Nucleus accumbens (tissue), 56 donors: ENCODE measurements at places on chromosomes 6 and 20.

DNA sequence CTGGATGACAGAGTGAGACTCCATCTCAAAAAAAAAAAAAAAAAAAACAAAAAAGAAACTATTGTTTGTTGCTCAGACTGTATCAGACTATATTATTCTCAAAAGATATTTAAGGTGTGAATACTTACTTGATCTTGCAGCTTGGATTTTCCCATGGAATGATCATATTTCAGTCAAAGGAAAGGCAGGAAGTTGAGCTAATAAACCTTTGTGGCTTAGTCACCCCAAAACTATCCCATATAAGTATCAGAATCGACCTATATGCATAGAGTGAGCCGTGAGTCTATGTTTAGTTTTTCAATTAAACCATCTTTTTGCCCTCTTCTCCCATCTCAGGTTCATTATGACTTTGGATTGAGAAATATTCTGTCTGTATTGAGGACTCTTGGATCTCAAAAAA is 152.6 kb downstream of the DNAH8 start:
- DNase-seq: no peak

DNA sequence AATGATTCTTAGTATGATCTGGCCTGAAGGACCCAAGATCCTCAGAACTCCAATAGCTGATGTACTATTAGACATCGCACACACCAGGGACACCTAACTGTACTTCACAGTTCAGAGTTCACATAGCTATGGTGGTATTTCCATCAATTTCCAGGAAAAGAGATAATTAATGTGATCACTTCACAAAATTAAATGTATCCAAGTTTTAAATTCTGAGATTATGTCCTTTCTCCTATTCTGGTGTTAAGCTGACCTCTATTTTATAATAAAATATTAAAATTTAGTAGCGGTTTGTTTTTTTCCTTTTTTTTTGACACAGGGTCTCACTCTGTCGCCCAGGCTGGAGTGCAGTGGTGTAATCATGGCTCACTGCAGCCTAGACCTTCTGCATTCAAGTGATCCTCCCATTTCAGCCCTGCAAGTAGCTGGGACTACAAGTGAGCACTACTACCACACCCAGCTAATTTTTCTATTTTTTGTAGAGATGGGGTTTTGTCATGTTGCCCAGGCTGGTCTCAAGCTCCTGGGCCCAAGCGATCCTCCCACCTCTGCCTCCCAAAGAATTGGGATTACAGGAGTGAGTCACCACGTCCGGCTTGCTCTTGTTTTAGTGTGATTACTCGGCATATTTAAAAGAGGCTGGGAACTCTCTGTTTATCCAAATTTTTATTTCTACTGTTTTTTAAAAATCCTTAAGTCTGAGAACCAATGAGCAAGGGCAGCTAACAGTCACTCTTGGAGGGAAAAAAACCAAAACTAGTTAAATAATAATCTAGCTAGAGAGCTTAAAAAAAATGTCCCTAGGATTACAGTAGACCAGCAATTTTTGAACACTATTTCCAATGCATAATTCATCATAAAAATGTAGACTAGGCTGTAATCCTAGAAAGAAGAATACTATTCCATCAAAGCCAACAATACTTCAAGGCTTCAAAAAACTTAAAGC is 16.0 kb downstream of the KIF13A start:
- DNase-seq: no peak

DNA sequence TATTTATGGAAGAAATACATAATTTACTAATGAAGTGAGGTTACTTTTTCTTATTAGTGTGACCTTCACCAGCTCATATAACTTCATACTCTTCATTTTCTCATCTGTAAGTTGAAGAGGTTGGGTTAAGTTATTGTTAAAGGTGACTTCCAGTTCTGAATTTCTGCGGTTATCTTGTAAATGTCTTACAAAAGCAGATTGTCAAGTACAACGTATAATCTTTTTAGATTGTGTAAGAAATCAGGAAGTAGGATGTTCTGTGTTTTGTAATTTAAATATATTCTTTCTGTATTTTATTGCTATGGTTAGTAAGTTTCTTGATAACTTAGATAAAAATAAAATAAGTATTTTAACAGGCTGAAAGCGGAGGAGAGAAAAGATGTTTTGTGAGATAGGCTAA is 12.0 kb downstream of the WTAP start:
- DNase-seq: no peak

- DNase-seq: no peak
These were observed 48.5 kb downstream of the SLC22A1 start for GRCh38 chr6:160170018-160170680.

DNA sequence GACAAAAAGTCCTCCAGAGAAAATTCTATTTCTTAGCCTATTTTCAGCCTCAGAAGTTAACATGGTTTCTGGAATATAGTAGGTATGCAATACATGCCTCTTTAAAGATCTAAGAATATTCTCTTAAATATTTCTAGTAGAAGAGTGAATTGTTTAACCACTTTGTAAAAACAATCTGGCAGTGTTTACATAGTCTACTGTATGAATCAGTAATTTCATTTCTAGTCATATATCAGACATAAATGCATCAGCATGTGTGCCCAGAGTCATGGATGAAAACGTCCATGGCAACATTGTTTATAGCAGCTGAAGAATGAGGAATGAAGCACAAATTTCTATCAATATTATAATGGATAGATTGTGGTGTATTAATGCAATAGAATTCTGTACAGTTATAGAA is 124.9 kb downstream of the NKAIN2 start:
- no peak for DNase-seq
